ENCODE measurements at places on chromosomes 5 and 9.

GRCh38 chr9:107862323-107862722, 372.8 kb upstream of the KLF4 start:
- no peak for DNase-seq
- H3K36me3 ChIP-seq = no peaks in the 10 kb centered on the region
- H3K27ac ChIP-seq = no peak overlapping the region
- H3K4me1 ChIP-seq = no peaks in the 10 kb centered on the region

- H3K36me3 ChIP-seq = no peaks in the 10 kb centered on the region
- H3K4me1 ChIP-seq = peaks cover 26% of the 10 kb centered on the region
- H3K27me3 ChIP-seq = peaks cover 98% of the 10 kb centered on the region
- H3K4me3 ChIP-seq = no peak overlapping the region
- no peak for DNase-seq
- H3K27ac ChIP-seq = no peak overlapping the region
Measured at GRCh38 chr5:77630114-77630680, 8.3 kb downstream of the OTP start.

GRCh38 chr9:19665146-19665863, 123.5 kb downstream of the SLC24A2 start:
- DNase-seq = no peak
- no peaks in the 10 kb centered on the region for H3K4me1 ChIP-seq
- H3K36me3 ChIP-seq = no peaks in the 10 kb centered on the region

GRCh38 chr9:96859461-96860198, 5.3 kb upstream of the ZNF782 start:
- no peak overlapping the region for H3K27ac ChIP-seq
- no peak overlapping the region for H3K4me3 ChIP-seq
- H3K27me3 ChIP-seq = no peaks in the 10 kb centered on the region
- peaks cover 6% of the 10 kb centered on the region for H3K36me3 ChIP-seq
- no peak for DNase-seq

GRCh38 chr5:173499471-173500212, 116.8 kb downstream of the BOD1 start:
- H3K27ac ChIP-seq = no peak overlapping the region
- H3K4me1 ChIP-seq = peaks cover 11% of the 10 kb centered on the region
- H3K4me3 ChIP-seq = no peak overlapping the region
- H3K36me3 ChIP-seq = no peaks in the 10 kb centered on the region
- no peak for DNase-seq
- H3K27me3 ChIP-seq = peaks cover 2% of the 10 kb centered on the region

GRCh38 chr9:125997196-125997823, 250.1 kb downstream of the PBX3 start:
- no peak overlapping the region for H3K27ac ChIP-seq
- H3K4me1 ChIP-seq = peaks cover 15% of the 10 kb centered on the region
- no peaks in the 10 kb centered on the region for H3K27me3 ChIP-seq
- no peak for DNase-seq
- no peak overlapping the region for H3K4me3 ChIP-seq

GRCh38 chr5:172685091-172685490, 44.0 kb downstream of the NEURL1B start:
- H3K27me3 ChIP-seq = no peaks in the 10 kb centered on the region
- H3K4me1 ChIP-seq = no peaks in the 10 kb centered on the region
- no peak for DNase-seq
- H3K4me3 ChIP-seq = no peak overlapping the region
- peaks cover 34% of the 10 kb centered on the region for H3K36me3 ChIP-seq
- no peak overlapping the region for H3K27ac ChIP-seq

DNA sequence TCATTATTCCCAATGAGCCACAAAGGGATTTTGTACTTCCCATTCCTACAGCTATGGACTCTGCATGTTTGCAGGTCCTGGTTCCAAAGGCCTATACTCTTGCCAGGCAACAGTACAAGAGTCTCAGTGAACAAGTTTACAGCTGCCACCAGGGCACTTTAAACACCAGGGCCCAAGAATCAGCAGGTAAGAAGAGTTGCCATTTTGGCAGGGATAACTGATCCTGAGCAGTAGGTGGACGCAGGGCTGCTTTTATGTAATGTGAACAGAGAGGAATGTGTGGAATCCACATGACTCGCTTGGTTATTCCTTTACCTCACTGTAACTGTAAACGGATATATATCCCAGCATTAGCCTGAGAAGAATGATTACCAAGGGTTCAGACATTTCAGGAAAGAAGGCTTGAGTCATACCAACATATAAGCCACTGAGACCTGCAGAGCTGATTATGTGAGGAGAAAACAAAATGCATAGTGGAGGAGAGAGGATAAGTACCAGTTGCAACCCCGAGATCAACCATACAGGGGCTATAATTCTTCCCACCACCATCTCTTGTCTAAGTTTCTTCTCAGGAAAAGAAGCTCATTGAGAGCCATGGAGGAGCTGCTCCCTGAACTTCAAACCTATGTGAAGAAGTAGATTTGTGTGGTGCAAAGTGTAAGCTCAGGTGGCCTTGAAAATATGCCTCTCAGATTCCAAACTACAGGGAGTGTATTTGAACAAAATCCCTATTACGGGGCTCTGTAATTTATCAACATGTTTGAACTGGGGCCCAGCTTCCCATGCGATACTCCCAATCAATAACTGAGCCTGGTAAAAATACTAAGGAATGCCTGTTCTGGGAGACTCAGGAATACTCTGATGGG, 24.6 kb downstream of the RAPGEF6 start:
- no peaks in the 10 kb centered on the region for H3K36me3 ChIP-seq
- no peak overlapping the region for H3K4me3 ChIP-seq
- H3K4me1 ChIP-seq = no peaks in the 10 kb centered on the region
- DNase-seq = no peak
- no peak overlapping the region for H3K27ac ChIP-seq

GRCh38 chr9:72721067-72721466, 199.7 kb downstream of the TMC1 start:
- no peak overlapping the region for H3K4me3 ChIP-seq
- no peaks in the 10 kb centered on the region for H3K27me3 ChIP-seq
- H3K36me3 ChIP-seq = no peaks in the 10 kb centered on the region
- H3K4me1 ChIP-seq = no peaks in the 10 kb centered on the region

- DNase-seq = peak; percentile 74
- H3K27ac ChIP-seq = peak overlapping the region; percentile 66
- H3K27me3 ChIP-seq = no peaks in the 10 kb centered on the region
- no peaks in the 10 kb centered on the region for H3K36me3 ChIP-seq
- H3K4me1 ChIP-seq = peaks cover 22% of the 10 kb centered on the region
- no peak overlapping the region for H3K4me3 ChIP-seq
Measured at GRCh38 chr5:112551419-112552032, 132.4 kb upstream of the EPB41L4A start.

DNA sequence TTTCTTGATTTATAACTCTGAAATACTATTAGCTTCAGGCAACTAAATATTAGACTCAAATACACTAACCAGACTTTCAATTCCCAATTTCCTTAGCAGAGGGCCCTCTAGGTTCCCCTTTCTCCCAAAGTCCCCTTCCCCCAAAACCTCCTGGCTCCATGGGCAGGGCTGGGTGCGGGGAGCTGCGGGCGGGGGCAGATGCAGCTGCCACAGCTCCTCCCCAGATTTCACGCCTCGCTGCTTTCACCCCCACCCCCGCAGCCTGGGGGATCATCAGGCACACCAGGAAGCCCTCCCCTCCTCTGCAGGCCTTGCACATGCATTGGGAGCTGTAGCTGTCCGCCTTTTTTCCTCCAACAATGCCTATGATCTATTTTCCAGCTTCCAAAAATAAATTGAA, 82.8 kb upstream of the SPATA31C2 start:
- no peak overlapping the region for H3K27ac ChIP-seq
- no peak for DNase-seq
- H3K4me3 ChIP-seq = no peak overlapping the region

- no peak overlapping the region for H3K27ac ChIP-seq
- no peaks in the 10 kb centered on the region for H3K27me3 ChIP-seq
- H3K4me1 ChIP-seq = no peaks in the 10 kb centered on the region
- no peak for DNase-seq
- no peak overlapping the region for H3K4me3 ChIP-seq
Measured at GRCh38 chr5:62206150-62206829, 99.7 kb upstream of the KIF2A start.

DNA sequence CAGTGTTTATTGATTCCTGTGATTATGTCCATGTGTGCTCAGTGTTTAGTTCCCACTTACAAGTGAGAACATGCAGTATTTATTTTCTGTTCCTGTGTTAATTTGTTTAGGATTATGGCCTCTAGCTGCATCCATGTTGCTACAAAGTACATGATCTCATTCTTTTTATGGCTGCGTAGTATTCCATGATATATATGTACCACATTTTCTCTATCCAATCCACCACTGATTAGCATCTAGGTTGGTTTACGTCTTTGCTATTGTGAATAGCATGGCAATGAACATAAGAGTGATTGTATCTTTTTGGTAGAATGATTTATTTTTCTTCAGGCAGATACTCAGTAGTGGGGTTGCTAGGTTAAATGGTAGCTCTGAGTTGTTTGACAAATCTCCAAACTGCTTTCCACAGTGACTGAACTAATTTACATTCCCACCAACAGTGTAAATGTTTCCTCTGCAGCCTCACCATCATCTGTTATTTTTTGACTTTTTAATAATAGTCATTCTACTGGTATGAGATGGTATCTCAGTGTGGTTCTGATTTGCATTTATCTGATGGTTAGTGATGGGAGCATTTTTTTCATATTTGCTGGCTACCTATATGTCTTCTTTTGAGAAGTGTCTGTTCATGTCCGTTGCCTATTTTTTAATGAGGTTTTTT, 47.5 kb upstream of the ELL2 start:
- no peaks in the 10 kb centered on the region for H3K36me3 ChIP-seq
- H3K4me1 ChIP-seq = no peaks in the 10 kb centered on the region
- no peak for DNase-seq
- no peak overlapping the region for H3K4me3 ChIP-seq
- no peak overlapping the region for H3K27ac ChIP-seq

Data from spinal cord (tissue), 10 donors.